NCI-H2081 (cell line): ENCODE measurements at places on chromosomes 5 and 9.

GRCh38 chr5:93599399-93600120 lies 16.5 kb downstream of the NR2F1 start:
- DNase-seq: no peak

GRCh38 chr5:126351153-126351552 lies 72.1 kb upstream of the GRAMD2B start:
- DNase-seq: no peak

DNA sequence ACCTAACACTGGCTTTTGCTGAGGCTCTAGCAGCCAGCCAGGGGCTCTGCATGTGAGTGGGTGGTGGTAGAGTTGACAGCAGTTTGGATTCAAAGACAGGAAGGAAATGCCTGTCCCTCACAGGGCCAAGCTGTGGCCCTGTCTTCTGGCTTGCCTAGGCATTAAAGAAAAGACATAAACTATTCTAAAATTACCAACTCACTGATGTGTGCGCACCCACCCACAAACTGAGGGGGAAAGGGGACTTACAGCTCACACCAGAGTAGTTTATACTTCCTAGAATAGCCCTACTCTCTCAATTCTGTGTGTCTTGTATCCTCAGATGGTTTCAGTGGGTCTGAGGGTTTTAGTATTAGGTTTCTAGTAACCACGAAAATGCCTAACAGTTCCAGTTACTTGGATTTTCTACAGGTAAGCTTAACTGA lies 18.3 kb upstream of the IL13 start:
- DNase-seq: no peak

DNA sequence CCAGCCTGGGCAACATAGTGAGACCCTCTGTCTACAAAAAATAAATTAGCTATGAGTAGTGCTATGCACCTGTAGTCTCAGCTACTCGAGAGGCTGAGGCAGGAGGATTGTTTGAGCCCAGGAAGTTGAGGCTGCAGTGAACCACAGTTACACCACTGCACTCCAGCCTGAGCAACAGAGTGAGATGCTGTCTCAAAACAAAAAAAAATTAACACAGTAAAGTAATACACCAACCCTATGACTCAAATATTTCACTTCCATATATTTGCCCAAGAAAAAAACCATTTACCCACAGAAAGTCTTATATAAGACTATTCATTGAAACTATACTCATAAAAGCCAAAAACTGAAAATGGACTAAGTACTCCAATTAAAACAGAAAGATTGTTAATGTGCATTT lies 16.2 kb downstream of the SMIM23 start:
- DNase-seq: no peak

DNA sequence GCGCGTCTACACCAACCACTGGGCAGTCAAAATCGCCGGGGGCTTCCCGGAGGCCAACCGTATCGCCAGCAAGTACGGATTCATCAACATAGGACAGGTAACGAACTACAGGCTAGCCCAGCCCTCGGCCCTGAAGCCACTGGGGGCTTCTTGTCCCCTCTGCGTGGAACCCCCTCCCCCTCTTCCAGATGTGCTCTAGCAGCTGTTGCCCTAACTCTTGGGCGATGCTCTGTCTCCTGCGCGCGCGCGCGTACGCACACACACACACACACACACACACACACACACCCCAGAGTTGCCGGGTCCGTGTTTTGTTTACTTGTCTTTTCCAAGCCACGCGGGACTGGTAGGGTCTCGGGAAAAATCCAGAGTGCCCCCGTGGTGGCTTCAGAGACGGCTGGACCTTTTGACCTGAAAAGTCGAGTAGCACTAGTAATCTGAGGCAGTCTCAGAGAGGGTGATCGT lies 836 bp downstream of the PCSK5 start:
- no peak for DNase-seq

- DNase-seq: no peak
Measured at GRCh38 chr9:114174876-114175771, 19.8 kb downstream of the COL27A1 start.

GRCh38 chr9:116149844-116150243 lies 3.7 kb upstream of the PAPPA start:
- DNase-seq: no peak

- no peak for DNase-seq
Measured at GRCh38 chr5:72511774-72512592, 4.8 kb upstream of the ZNF366 start.

DNA sequence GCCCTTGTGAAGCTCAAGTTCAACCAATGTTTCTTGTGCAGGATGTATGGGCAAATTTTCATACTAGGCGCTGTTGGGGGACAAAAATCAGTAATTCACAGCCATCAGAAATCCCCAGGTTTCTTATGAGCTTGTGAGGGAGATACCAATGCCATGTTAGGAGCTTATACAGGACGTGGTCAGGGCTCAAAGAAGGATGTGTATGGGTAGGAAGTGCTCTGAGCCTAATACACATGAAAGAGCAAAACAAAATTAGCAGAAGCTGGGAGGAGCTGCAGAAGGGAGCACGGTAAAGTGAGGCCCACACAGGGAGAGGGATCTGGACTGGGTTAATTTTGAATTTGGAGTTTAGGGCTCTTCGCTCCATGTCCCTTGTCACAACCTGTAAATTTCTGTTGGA lies 114.6 kb upstream of the MAP3K1 start:
- no peak for DNase-seq

DNA sequence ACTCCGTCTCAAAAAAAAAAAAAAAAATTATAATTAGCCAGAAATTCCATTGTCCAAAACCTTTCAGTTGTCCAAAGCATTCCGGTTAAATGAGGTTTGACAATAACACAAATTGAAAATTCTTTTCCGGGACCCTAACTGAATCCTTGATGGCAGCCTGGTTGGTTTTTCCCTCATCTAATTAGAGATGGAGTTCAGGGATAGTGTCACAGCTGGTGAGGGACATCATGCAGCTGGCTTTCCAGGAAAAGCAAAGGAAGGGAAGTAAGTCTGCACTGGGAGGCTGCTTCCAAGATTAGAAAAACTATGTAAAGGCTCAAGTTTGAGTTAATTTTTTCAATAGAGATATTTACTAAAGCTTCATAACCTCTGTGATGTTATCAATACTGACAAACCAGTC lies 195.4 kb downstream of the ADAMTS12 start:
- DNase-seq: no peak
